Prostate gland (tissue), 2 donors: ENCODE measurements at places on chromosomes 16 and 17. TPM values are rescaled to one million over a fixed set of nuclear protein-coding genes. Genes with fewer than 3 reads are reported as not detected.

The USH1G gene
- not detected for total RNA-seq

The AARS1 gene
- 79.1 TPM for total RNA-seq

The SOX8 gene
- 0.59 TPM for total RNA-seq

The CCDC43 gene
- total RNA-seq, result 21.9 TPM

The SLFN12 gene
- total RNA-seq, result 5.2 TPM

The ITGAD gene
- total RNA-seq, result not detected

The SETD1A gene
- 29.1 TPM for total RNA-seq

The RHOT1 gene
- 60.8 TPM for total RNA-seq

The TBC1D3 gene
- not detected for total RNA-seq

The HOXB8 gene
- 0.09 TPM for total RNA-seq

The CX3CL1 gene
- 30.2 TPM for total RNA-seq
